Retinal pigment epithelial cell (primary cell): ENCODE measurements at places on chromosomes 7 and 10.
A peak's percentile ranks its signal among the peaks of the same experiment; 100 is the strongest.

- DNase-seq: peak; percentile 31
These were observed 770.4 kb downstream of the TNS3 start for GRCh38 chr7:46811529-46811928.

- no peak for DNase-seq
These were observed 183.0 kb downstream of the SRPK2 start for GRCh38 chr7:105205592-105206237.

GRCh38 chr10:63021225-63021624 lies 111.9 kb upstream of the NRBF2 start:
- DNase-seq: no peak

DNA sequence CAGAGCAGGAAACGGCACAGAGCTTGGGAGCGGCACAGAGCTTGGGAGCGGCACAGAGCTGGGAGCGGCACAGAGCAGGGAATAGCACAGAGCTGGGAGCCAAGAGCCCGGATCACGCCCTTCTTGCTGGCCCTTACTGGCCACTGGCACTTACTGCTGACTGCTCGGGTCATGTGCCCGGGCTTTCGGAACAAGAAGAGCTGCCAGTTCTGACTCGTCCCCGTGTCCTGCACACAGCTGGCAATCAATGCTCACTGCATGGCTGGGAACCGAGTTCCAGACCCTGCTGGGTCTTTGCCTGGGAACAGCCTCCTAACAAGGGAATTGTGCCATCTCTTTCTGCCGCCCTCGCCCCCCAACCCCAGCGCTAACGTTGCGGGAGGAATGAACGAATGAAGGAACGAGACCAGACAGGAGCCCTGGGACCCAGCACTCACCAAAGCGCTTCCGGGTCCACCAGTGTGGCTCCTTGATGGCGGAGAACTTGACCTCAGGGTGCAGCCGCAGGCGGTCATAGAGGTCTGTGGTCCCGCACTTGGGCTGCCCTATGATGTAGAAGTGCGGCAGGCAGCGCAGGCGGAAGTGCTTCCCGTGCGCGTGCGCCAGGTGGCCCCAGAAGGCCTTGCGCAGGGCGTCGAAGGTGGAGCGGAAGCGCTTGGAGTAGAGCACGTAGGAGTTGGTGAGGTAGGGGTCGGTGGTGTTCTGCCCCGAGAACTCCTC lies 49.1 kb downstream of the CHST15 start:
- DNase-seq: no peak

- no peak for DNase-seq
These were observed 41.9 kb downstream of the LRRN3 start for GRCh38 chr7:111132833-111133232.

DNA sequence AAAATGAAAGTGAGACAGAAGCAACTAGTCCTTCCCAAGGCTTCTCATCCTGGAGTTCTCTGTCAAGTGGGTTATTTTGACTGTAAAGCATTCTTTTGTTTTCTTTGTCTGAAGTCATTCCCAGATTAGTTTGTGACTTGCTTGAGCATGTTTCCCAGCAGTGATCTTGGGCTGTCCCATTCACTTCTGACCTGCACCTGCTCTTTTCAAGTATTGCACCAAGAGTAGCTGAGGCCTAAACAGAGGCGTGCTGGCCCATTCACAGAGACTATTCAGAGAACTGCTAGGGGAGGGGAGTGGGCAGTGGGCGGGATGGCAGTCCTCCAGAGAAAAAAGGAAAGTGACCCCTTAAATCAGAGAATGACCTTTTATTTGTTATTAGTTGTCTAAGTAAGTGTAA lies 61.3 kb downstream of the CACNA2D1 start:
- no peak for DNase-seq

- no peak for DNase-seq
These were observed 128.4 kb downstream of the ZFAND4 start for GRCh38 chr10:45544191-45544590.

DNA sequence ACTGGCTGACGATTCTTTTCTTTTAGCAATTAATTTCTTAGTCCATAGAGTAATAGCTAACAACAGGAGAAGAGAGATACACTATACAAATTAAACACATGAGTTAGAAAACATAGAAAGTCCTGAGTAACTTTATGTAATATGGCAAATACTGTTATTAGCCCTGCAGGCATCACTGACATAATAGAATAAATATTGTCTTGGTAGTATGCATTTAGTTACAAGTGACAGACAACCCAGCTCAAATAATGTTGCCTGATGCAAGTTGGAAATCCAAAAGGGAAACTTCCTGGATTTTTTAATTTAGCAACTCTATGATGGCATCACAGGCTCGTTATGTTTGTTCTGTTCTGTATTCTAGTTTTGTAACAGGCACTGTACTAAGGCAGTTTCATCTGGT lies 95.1 kb downstream of the DKK1 start:
- no peak for DNase-seq

GRCh38 chr10:120221873-120222485 lies 235.0 kb upstream of the PLPP4 start:
- no peak for DNase-seq

DNA sequence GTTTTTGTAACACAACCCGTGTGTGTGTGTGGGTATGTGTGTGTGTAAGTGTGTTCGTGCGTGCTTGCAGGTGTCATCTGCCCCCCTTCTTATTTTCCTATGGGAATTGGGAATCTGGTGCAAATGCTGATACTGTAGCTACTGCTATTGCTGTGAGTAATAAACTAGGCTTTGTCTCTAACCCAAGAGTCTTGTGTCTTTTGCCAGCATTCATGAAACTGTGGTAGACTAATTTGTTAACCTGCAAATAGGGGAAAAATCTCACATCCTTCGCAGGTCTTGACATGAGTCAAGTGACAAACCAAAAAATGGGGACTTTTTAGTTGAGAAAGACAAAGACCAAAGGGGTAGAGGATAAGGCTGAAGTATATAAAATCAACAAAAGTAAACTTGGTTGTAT lies 57.9 kb upstream of the FAM133B start:
- DNase-seq: no peak

DNA sequence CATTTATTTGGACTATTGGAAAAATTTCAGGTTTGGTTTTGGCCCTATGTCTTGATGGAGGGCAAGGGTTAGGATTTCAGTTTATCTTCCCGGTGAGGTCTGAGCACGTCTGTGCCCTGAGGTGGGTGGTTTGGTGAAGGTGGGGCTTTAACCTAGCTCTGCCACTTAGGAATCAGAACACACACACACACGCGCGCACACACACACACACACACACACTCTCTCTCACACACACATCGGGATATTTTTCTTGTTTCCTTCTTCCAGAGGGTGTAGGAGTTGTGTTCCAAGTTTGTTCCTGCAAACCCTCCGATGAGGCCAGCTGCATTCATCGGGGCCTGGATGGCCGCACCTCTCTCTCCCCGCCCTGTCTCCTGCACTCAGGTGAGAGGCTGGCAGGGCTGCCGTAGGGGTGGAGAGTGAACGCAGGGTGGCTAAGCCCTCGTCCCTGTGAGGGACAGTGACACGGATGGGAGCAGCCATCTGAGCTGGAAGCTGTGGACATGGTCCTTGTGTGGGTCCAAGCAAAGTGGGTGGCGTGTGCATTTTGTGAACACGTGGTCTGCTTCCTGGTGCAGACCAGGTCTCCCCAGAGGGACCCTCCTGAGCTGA lies 34.2 kb downstream of the CHST12 start:
- DNase-seq: no peak

DNA sequence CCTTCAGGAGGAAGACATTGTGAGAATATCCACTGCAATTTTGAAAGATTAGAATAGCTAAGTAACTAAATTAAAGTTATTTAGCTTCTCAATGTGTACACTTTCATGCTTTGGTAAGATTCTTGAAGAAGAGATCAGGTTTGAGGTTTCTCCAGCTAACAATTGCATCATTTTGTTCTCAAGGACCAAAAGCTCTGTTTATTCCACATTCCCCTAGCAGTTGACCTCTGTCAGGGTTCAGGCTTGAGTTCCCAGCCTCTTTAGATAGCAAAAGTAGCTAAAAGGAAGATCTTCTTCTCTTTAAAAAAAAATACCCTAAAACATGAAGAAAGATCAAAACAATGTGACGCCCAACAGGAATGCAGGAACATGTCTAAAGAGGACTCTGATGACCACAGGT lies 179.4 kb upstream of the IGFBP3 start:
- no peak for DNase-seq

DNA sequence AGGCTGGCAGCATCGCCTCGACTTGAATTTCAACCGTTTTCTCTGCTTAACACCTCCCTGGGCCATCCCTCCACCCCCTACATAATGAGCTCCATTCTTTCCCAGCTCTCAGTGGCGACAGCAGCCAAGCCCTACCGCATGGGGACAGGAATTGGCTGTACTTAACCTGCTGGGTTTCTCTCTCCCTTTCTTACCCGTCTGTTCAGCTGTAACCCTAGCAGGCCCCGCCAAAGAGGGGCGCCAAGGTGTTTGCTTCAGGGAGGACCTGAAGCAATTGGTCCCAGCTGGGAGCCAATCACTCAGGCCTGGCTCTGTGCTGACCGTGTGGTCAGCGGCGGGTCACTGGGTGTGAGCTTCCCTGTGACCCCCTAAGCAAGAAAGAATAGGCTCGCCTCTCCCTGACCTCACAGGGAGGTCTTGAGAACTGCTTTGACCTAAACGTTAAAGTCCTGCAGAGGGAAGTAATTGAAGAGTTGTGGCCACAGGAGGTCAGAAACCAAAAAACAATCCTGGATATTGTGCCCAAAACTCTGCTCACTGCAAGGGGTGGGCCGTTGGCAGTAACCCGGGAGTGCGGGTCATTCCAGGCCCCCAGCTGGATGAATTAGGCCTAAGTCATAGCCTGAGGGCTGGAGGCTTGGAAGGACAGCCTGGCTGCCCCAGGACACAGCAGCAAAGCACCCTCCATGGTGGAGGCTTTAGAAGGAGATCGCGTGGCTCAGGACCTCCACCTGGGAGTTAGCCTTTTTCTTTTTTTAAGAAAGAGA lies 114.6 kb downstream of the ITIH5 start:
- DNase-seq: no peak

DNA sequence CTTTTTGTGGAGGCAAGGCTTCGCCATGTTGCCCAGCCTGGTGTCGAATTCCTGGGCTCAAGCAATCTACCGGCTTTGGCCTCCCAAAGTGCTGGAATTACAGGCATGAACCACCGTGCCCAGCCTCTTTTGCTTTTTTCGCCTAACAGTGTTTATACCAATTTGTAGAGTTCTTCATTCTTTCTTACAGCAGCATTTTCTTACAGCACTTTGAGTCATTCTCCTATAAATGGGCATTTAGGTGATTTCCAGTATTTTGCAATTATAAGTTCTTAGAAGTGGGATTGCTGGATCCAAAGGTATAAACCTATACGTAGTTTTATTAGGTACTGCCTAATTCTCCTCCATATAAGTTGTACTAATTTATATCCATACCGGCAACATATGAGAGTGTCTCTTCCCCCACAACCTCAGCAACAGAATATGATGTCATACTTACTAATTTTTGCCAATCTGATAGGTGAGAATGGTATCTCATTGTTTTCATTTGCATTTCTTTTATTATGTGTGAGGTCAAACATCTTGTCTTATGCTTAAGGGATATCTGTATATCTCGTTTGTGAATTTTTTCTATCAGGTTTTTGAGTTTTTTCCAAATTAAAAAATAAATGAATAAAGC lies 39.1 kb downstream of the SUFU start:
- DNase-seq: no peak

GRCh38 chr7:110940756-110941155 lies 150.2 kb upstream of the LRRN3 start:
- no peak for DNase-seq

DNA sequence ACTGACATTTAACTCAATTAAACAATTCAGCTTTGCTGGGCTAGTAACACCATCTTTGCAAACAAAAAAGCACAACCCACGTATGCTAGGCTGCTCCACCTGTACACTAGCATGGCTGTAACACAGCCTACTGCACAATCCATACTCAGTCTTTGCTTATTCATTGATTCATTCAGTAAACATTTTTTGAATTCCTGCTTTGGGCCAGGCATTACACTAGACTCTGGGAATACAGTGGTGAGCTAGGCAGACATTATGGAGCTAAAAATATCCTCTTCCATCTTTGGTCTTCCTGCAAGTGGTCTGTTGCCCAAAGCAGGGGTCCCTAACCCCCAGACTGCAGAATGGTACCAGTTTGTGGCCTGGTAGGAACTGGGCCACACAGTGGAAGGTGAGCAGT lies 9.9 kb downstream of the CNNM1 start:
- DNase-seq: no peak

- no peak for DNase-seq
These were observed 34.8 kb downstream of the TRDMT1 start for GRCh38 chr10:17166699-17167098.

DNA sequence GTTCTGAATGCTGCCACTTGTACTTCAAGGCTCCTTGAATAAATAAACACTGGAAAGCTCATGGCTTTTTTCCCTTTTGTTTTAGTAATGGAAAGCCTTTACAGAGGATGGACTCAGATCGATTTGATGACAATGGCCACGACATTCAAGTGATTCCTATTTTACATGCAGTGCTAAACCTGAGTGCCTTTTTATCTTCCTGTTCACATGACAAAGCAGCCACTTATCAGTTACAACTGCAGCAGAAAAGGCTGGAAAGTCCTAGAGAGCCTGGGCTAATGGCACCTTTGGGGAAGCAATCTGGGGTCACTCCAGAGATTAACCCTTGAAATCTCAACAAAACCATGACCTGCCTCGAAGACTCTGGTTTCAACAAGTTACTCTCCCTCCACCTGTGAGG lies 249.0 kb upstream of the AUTS2 start:
- DNase-seq: no peak

DNA sequence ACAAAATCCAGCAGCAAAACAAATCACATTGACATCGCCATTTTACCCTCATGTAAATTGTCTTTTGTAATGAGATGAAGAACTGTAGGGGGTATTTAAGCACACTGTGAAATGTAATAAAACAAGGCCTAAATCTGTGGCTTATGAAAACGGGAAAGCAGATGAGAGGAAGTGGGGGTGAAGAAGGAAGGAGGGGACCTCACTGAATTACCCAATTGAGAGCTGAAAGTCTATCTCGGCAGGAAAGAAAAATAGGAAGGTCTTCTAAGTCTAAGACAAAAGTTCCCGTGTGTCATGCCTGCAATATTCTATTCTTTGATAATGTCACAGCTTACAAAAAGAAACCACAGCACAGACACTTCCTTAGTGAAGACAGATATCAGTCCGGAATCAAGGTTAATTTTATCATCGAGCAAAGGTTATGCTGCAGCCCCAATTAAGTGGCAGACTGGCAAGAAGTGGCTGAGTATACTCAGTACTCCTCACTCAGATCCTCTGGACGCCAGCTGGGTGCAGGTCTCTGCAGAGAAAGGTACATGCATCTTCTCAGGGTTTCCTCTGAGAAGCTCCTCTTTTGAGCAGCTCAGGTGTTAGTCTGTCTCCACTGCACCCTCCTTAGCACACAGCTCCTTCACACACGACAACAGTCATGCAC lies 239.7 kb downstream of the FANK1 start:
- no peak for DNase-seq

- DNase-seq: peak; percentile 38
These were observed 50.8 kb downstream of the ZNF503 start for GRCh38 chr10:75350791-75351190.

- DNase-seq: no peak
These were observed 22.7 kb upstream of the WASHC2A start for GRCh38 chr10:50044941-50045664.

GRCh38 chr7:73560109-73560835 lies 2.8 kb upstream of the BCL7B start:
- peak; percentile 60 for DNase-seq
